ENCODE measurements at places on chromosomes 5 and 9. TPM values are rescaled to one million over a fixed set of nuclear protein-coding genes. Genes with fewer than 3 reads are reported as not detected.

Gene ZNF354C
- 6.1 TPM for total RNA-seq

DNA sequence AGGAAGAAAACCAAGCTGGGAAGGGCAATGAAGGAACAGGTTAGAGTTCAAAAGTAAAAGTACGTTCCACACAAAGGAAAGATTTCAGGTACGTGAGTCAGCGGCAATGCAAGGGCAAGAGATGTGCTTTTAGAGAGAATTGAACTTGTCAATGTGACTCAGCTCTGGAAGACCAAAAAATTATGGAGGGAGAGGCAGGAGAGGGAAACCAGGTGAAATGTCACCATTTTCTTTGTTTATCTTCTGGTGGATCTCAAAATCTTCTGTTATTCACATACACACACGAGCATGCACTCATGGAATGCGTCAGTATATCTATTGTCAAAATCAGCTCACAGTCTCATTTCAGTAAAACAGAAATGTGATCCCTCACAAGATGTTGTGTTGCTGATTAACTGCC is 148.8 kb upstream of the RFX3 start:
- DNase-seq, result no peak

DNA sequence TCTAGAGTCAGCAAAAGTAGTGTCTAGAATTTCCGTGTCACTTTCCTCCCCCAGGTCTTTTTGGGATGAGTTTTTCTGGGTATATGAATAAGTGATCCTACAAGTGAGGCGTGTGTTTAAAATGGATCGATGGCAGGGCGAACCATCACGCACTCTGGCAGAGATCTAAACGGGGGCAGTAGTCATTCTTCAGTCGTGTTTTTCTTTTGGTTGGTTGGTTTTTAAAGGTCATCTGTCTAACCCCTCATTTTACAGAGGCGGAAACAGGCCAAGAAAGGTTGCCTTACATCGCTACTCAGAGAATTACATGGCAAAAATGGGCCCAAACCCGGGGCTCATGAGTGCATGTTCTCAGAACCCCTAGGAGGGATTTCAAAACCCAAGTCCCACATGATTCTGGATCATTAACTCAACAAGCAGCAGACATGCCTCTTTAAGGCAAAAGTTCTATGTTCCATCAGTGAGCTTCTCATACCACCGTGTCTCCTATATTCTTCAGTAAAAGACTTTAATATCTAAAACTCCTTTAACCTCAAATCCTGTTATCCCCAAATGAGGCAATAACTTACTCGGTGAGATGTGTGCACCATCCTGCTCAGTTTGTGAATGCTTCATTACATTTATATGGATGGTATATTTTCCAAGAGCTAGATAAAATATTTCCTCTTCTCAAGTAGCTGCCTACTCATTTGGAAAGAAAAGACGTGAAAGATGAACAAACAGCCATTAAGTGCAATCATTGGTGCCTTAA is 145.8 kb downstream of the AOPEP start:
- DNase-seq, result no peak

GRCh38 chr5:173781816-173782670 is 106.1 kb upstream of the CPEB4 start:
- peak; percentile 88 for DNase-seq

DNA sequence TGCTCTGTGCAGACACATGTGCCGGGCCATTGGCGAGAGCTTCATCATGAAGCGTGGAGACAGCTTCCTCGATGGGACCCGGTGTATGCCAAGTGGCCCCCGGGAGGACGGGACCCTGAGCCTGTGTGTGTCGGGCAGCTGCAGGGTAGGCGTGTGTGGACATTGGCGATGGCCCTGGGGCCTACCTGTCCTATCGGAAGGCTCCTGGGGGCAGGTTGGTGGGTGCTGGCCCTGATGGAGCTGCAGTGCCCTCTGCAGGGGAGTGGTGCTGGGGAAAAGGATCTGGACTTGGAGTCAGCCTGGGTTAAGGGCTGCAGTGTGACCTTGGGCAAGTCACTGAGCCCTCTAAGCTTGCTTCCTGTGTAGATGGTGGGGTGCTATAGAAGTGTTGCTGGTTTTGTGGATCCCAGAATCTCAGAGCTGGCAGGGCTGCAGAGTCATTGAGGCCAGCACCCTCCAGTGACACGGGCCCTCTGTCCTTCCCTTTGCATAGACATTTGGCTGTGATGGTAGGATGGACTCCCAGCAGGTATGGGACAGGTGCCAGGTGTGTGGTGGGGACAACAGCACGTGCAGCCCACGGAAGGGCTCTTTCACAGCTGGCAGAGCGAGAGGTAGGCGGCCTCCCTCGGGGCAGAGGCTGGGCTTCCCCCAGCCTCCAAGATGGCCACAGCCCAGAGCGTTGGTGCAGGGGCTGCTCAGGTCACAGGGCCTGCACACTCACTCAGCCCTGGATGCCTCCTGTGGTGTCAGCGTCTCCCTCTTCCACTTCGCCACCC is 15.8 kb downstream of the ADAMTS13 start:
- DNase-seq, result no peak

GRCh38 chr9:123375469-123376132 is 19.6 kb downstream of the CRB2 start:
- no peak for DNase-seq

DNA sequence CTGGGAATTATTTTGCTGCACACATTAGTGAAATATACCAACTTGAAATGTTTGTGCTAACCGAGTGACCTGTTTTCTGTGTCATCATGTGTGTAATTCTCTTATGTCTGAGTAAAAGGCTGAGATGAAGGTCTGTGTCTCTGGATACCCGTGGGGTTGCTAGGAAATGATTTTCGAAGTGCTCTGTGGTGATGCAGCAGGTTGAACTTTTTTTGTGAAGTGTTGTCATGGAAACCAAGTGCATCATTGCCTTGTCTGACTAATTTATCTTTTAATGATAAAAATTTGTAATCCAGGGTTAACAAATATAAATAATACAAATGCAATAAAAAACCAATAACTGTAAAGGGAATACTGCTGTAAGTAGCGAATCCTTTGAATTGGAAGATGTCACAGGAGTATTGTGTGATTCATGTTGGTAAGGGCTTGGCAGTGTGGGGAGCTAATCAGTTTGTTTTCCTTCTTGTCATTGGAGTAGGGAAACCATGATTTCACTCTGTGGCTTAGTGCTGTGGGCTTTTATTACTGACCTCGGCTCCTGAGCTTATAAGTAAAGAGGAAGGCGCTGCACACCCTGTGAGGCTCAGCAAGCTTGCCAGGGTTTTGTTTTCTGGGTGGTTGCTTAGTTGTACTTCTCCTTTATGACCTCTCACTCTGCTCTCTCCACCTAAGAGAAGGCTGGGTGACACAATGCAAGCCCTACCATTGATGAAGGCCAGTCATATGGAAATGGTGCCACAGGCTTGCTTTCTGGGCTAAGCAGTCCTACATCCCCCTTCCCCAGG is 22.3 kb downstream of the PDE8B start:
- no peak for DNase-seq
